ENCODE measurements at places on chromosomes 11 and 22.

DNA sequence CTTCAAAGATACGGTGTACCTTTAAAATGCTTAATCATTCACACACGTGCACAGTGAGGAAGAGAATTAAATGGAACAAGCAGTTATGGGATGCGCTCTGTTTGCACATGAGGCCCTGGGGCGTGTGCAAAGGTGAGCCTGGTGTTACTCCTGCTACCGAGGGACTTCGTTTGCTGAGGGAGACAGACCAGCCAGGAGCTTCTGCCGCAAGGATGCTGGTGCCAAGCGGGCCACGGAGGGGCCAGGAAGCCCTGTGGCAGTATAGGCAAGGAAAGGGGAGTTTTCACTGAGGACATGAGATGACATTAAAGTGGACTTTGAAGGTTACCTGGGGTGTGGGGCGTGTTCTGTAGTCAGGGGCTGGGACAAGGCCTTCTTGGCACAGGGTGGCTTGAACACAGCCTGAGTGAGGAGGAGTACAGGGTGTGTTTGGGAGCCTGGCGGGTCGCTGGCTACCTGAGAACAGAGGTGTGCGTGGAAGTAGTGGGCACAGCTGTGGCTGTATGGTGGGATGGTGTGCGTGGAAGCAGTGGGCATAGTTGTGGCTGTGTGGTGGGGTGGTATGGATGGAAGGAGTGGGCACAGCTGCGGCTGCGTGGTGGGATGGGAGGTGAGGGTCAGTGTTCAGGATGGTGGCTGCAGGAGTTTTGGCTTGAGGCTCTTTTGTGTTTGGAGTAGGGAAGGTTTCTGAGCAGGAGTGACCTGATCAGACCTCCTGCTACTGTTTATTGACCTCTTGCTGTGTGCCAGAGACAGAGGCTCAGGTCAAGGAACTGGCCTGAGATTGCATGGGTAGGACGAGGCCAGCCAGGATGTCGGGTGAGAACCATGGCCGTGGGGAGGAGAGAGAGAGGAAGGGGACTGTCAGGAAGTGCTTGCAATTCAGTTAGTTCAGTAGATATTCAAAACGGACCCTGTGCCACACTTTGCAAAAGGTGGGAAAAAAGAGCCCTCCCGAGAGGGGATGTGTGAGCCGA, 13.7 kb downstream of the TBC1D22A start:
- no peak for DNase-seq

GRCh38 chr22:40746428-40747220, 67.3 kb downstream of the MCHR1 start:
- no peak for DNase-seq

- no peak for DNase-seq
Measured at GRCh38 chr11:113895367-113896155, 9.0 kb upstream of the HTR3B start.

- DNase-seq = no peak
Measured at GRCh38 chr11:86790195-86790725, 10.1 kb upstream of the PRSS23 start.

Measured in forelimb muscle (tissue), 1 donor.